ENCODE measurements at places on chromosomes 6 and 20.

- DNase-seq: peak; percentile 7
These were observed 1.1 kb upstream of the SAMD5 start for GRCh38 chr6:147507162-147508041.

DNA sequence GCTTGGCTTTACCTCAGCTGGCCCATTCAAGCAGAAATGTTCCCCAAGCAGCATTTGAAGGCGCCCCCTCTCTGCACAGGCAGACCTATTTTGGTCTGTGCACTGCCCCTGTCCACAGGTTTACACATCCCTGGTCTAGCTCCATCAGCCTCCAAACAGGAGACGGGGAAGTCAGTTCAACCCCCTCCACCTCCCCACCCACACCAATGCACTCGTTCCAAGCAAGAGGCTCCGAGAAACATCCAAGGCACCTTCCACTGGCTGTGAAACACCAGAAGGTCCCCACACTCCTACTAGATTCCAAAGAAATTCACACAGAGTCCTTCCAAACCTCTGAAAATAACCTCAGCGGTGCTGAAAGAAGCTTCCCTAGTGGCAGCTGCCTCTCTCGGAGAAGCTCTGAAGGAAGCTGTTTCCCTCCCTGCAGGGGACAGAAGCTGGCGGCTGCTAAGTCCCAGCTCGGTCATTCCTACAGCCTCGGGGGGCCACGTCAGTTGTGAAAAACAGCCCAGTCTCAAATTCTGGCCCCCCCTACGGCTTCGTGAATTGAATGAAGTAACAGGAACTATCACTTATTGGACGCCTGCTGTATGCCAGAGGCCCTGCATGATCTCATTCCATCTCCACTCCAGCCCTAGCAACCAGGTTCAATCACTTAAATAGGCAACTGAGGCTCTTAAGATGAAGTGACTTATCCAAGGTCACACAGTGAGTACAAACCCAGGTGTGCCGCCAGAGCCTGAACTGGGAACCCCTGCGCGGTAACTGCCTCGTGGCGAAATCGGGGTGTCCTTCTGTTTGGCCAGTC lies 815 bp downstream of the SPATA2 start:
- peak; percentile 50 for DNase-seq

DNA sequence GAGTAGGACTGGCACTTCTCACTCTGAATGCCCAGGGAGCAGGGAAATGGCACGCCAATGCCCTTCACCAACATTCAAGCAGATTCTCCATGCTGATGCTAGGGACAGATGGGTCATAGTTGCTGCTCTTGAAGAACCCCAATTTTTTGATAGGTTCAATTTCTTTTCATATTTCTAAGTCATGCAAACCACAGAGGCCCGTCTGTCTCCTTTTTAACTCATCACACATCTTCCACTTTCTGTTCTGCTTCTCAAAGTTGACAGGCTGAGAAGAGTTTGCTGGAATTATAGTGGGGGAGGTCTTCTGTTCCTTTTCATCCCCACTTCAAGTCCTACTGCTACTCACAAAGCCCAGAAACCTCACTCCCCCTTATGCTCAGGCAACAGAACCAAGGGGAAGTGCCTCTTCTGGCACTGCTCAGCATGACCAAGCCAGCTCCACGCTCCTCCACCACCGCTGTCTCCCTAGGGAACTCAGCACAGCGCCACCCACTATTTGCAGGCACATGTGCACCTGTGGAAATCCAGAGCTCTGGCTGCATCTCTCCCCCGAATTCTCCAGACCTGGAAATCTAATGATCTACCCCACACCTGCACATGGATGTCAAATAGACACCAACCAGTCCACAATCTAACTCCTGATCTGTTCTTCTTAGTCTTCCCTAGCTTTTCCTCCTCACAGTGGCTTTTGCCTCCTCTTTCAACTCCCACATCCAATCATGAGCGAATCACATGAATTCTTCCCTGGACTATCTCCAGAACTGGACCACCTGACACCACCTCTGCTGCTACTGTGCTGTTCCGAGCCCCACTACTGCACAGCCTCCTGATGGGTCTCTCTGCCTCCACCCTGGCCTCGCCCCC lies 10.7 kb downstream of the ZBTB24 start:
- no peak for DNase-seq

DNA sequence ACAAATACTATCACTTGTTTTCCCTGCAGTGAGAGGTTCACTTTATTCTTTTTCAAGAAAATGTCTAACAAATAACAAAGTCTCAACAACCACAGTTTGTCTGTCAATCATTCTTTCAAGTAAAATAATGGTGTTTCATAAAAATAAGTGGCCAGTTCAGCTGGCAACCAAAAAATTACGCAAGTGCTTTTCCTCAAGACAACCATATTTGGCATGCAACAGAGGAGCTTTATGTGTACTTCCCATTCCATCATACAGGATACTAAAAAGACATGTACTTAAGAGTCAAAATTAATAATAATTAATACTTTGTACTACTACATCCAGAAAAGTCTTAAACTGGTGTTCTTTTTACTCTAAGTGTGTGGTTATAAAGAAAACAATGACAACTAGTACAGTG lies 34.6 kb downstream of the ATG5 start:
- no peak for DNase-seq

- DNase-seq: peak; percentile 58
These were observed 2.1 kb downstream of the TSPYL4 start for GRCh38 chr6:116251568-116252384.

DNA sequence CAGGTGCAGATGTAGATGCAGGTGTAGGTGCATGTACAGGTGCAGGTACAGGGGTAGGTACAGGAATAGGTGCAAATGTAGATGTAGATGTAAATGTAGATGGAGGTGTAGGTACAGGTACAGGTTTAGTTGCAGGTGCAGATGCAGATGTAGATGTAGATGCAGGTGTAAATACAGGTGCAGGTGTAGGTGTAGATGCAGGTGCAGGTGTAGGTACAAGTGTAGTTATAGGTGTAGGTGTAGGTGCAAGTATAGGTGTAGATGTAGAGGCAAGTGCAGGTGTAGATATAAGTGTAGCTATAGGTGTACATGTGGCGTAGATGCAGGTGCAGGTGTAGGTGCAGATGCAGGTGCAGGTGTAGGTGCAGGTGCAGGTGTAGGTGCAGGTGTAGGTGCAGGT lies 34.2 kb upstream of the CDH4 start:
- no peak for DNase-seq

DNA sequence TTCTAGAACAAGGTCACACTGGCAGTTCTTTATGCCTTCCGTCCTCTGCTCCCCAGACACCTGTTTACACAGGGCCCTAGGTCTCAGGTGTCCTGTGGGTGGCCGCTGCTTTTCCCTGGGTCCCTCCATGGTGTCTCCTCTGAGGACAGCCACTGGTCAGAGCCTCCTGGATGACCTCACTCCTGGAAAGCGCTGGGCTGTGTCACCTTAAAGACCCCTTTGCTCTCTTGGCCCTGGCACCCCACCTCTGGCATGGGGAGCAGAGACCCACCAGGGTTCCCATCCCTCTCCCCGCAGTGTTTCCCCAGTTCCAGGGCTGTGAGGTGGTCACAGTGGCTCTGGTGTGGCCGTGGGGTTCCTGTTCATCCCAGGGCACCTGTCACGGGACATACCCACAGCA lies 33.9 kb downstream of the NTSR1 start:
- no peak for DNase-seq

DNA sequence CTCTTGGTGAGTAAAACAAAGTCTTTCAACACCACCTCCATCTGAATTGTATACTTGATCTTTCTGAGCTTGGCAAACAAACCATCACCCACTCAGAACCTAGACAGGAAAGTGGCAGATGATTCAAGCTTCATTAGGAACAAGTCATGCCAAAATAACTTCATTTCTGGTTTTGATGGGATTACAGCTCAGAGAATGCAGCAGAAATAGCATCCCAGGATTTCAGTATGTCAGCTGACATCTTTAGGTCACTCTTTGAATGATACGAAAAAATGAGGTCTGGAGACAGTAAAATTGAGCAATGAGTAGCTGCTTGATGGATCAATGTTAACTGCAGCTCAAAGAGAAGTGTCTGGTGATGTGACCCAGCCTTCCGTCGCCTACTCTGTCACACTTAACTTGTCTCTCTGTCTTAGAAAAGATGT lies 92.4 kb downstream of the GJA10 start:
- DNase-seq: no peak

DNA sequence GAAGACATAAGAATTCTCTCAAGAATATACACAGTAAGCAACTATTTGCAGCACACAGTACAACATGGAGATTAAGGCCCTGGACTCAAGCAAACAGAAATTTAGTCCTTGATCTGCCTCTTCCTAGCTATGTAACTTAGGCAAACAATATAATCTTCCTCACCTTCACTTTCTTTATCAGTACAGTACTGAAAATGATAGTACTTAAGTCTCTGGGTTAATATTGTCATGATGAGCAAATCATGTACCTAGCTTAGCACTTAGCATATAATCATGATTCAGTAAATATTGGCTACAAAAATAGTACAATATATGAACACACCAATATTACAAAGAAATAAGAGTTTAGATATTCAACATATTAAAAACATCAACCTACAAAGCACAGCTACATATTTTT lies 320.5 kb downstream of the HACE1 start:
- no peak for DNase-seq

GRCh38 chr20:48822178-48822577 lies 5.6 kb downstream of the PREX1 start:
- DNase-seq: no peak

DNA sequence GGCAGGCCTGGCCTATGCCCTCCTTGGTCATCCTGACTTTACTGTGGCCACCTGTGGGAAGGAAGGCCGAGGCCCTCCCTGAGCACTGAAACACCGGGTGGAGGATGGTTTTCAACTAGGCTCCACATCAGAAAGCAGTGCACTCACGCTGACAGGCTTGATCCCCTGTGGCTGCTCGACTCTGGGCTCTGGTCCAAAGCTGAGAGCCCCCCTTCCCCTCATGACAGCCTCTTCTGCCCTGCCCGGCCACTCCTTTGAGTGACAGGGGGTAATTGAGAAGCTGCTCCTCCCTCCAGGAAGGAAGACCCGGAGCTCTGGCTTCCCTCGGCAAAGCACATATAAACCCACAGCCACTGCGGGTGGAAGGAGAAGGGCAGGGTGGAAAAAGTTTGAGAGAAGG lies 43.6 kb downstream of the MUC22 start:
- DNase-seq: no peak

GRCh38 chr20:63963784-63964301 lies 5.9 kb downstream of the ZNF512B start:
- no peak for DNase-seq
